ENCODE measurements at places on chromosomes 5 and 9. TPM values are rescaled to one million over a fixed set of nuclear protein-coding genes. Genes with fewer than 3 reads are reported as not detected.

The SRD5A1 gene
- total RNA-seq = 11.0 TPM

The FAM163B gene
- total RNA-seq = not detected

The ADCY2 gene
- not detected for total RNA-seq

The IL31RA gene
- total RNA-seq = 0.29 TPM

The CRB2 gene
- not detected for total RNA-seq

The KDM3B gene
- total RNA-seq = 38.6 TPM

The PDE6A gene
- total RNA-seq = not detected

The PRUNE2 gene
- 0.43 TPM for total RNA-seq

The LTC4S gene
- 1.1 TPM for total RNA-seq

The GIN1 gene
- total RNA-seq = 9.7 TPM

The CRAT gene
- 16.4 TPM for total RNA-seq

The FBP1 gene
- total RNA-seq = 0.68 TPM
